Kidney capillary endothelial cell (primary cell): ENCODE measurements at places on chromosomes 6 and 20.

- DNase-seq, result no peak
Measured at GRCh38 chr6:144582939-144583613, 297.9 kb downstream of the UTRN start.

GRCh38 chr6:39451831-39452230 is 129.3 kb upstream of the KCNK16 start:
- no peak for DNase-seq

DNA sequence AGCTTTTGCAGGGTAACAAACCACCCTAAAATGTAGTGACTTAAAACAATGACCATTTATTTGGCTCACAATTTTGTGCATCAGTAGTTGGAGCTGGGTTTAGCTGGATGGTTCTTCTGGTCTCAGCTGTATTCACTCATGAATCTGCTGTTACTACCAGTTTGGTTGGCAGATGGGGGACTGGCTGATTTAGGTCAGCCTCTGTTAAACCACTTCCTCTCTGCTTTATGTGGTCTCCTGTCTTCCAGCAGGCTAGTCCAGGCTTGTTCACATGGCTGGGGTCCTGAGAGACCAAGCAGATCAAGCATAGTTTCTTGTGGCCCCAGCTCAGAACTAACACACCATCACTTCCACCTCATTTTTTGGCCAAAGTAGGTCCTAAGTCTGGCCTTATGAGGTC is 67.2 kb upstream of the LAMP5 start:
- DNase-seq, result no peak

- DNase-seq, result no peak
Measured at GRCh38 chr6:143166247-143166695, 105.6 kb downstream of the AIG1 start.

- DNase-seq, result no peak
Measured at GRCh38 chr20:45998337-45998736, 10.4 kb upstream of the MMP9 start.

GRCh38 chr6:71490876-71491275 is 202.3 kb downstream of the OGFRL1 start:
- no peak for DNase-seq

GRCh38 chr6:129908858-129909257 is 47.7 kb upstream of the TMEM244 start:
- no peak for DNase-seq

DNA sequence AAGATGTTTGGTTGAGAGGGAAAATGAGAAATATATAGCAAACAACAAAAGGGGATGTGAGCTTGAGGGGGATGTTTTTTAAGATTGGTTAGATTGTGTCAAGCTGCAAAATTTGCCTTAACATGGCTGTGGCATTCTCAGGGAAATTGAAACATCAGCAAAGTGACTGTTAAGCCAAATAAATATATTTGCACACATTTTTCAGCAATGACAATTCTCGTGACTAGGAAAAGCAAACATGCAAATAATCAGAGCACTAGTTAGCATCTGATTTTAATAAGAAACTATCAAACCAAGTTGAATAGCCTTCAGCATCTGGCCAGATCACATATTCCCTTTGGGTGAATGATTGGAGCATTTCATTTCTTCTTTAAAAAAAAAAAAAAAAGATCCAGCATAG is 262.8 kb downstream of the TBC1D7 start:
- DNase-seq, result no peak
